Bone marrow (tissue), 2 donors: ENCODE measurements at places on chromosomes 5 and 9.

DNA sequence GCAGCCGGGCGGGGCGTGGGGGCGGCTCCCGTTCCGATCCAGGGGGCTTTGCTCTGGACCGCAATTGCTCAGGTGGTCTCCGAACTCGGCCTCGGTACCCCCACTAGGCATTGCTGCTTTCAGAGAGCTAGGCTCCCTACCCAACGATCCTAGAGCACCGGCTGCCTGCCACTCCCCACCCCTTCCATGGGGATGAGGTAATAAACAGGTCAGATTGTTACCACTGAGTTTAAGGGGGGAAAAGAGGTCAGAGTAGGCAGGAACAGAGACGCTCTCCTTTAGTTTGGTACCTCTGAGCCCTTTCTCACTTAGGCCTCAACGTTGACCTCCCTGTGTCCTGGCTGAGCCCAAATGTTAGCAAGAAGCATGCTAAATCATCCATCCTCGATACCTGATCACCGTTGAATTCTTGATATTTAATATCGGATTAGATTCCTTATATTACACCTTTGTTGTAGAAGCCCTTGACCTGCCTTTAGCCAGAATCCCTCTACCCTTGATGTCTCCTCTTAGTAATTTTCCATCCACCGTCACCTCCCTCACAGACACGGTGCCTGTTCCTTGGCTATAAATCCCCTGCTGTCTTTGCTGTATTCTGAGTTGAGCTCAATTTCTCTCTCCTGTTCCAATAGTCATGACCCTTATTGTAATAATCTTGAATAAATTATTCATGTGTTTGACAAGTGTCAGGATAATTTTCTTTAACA is 588 bp upstream of the PLPP1 start:
- no peak for DNase-seq

GRCh38 chr9:112104401-112104800 is 70.7 kb downstream of the SUSD1 start:
- DNase-seq: no peak

GRCh38 chr9:89477384-89477783 is 20.5 kb downstream of the SEMA4D start:
- DNase-seq: no peak

DNA sequence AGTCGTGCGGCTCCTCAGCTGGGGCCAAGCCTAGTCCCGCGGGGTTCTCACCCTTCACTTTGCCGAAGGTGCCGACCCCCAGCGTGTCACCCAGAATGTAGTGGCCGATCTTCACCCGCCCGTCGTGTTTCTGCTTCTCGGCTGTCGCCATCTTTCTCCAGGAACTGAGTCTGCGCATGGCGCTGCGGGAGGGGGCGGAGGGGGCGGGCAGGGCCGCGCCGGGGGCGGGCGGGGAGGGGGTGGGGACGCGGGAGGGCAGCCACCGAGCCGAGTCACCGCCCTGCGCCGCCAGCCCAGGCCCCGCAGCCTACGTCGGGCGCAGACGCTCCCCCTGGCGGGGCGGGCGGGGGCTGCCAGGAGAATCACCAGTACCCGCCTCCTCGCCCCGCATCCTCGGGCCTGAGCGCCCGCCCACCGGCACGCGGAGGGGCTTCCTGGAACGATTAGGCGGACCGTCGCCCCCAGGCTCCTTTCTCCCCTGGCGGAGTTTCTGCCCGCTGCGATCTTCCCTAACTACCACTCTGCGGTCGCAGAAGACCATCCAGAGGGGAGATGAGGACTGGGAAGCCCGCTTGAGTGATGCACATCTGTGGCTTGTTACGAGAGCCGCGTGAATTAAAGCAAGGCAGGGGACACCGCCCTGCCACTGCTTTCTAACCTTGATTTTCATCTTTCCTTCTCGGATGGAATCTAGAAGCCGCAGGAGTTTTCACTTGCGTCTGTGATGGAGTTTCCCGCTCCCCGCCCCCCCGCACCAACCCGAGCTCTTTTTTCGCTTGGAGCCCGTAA is at the start of gene PRKAA1:
PRKAA1 (minus strand) TSS at position 363 of the 789 bp plus-strand sequence; CDS start at position 178, 185 bp downstream.
- peak; percentile 93 for DNase-seq

DNA sequence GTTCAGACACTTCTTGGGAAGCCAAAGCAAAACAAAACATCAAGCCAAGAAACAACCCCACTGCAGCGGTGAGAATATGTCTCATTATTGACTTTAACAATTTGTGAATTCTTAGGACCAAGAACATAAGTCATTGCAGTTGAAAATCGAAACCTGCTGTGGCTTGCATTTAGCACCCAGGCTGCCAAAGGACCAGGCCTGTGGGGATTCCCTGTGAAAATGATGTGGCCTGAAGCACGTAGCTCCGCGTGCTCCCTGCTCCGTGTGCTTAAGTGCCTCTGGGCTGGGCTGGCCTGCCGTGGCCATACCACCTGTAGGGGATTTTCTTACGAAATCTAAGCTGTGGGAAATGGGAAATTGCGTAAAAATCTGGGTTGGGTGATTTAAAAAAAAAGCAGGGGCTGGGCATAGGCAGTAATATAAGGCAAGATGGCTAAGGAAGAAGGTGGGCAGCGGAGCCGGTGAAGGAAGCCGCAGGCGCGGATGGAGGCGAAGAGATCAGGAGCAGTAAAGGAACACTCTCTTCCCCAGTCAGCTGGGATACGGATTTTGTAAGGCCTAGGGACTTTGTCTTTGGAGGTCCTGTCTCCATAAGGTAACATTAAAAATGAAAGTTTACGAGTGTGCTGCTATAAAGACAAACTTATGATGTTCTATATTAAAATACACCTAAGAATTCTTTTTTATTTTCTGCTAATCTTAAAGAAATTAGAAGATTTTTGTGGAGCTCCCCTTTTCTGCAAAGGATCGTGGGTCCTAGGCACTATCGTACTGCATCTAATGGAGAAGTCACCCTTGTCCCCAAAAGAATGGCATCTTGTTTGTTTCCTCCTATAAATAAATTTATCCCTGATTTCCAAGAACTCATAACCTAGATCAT is 189.6 kb upstream of the SEMA6A start:
- no peak for DNase-seq

GRCh38 chr9:126631254-126631653 is 17.5 kb downstream of the LMX1B start:
- no peak for DNase-seq

- no peak for DNase-seq
Observed at GRCh38 chr5:131848662-131849061, 51.8 kb upstream of the FNIP1 start.

GRCh38 chr5:40570408-40571129 is 109.1 kb upstream of the PTGER4 start:
- peak; percentile 52 for DNase-seq

DNA sequence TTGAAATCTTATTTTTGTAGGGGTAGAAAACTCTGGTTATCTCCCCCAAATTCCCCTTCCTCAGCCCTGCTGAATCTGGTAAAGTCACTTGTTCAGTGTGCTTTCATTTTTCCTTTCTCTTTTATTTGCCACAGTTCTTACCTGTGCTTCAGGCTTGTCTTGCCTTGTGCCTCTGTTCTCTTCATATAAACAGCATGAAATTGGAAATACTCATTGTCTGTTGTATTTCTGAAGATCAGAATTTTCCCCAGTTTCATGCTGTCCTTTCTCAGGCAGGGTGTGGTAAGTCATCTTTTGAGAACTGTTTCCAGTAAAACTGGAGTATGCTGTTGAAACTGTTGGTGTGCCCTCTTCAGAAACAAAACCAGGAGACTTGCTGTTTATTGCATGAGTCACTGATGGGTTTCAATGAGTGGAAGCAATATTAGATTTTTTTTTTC is 7.0 kb downstream of the PAM start:
- no peak for DNase-seq

- DNase-seq: no peak
Observed at GRCh38 chr5:146721073-146721815, 157.3 kb downstream of the PPP2R2B start.

DNA sequence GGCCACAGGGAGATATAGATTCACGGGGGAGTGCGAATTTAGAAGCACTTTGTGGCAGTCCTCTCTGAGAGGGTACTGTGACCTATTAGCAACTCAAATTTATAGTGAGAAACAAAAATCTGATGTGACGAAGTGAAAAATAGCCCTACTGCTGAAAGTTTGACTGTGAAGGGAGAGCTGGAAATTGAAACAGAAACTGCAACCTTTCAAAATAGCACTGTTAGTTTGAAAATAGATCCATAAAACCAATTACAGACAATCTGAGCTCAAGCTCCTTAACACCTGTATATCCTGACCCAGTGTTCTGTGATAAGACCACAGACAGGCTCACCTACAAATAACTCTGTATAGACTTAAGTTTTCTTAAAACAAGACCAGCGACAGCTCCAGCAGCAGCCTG is 420.1 kb downstream of the IRX1 start:
- DNase-seq: no peak

- DNase-seq: no peak
Observed at GRCh38 chr9:15300218-15300617, 6.8 kb downstream of the TTC39B start.
